ENCODE measurements at places on chromosomes 2 and 18.

DNA sequence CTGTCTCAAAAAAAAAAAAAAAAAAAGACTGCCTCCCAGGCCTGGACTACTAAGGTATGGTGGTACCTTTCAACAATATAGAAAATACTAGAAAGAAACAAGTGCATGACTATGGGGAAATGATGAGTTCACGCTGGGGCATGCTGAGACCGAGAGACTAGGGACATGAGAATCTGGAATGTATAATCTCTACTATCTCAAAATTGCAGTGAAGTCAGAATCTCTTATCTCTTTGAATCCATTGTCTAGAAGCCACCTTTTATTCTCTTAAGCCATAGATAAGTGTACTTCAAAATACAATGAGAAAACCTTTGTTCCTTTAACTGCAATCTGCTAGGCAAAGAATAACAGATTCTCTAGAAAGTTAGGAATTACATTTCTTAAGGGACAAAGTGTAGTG, 5.6 kb downstream of the FRZB start:
- no peak for DNase-seq

DNA sequence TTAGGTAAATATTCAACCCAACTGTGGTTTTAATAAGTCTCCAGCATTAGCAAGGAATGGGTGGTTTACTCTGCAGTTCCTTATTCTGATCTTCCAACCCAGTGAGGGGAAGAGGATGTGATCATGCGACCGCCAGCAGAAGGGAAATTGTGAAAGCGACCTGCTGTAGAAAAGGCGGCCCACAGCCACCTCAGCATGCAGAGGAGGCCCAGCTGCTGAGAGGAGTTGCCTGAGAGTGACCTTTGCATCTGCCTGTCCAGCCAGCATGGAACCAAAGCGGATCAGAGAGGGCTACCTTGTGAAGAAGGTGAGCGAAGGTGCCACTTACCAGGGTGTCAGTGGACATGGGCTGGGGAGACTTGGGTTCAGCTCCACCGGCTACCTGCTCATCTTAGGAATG, at the start of gene PLEK:
Gene PLEK, plus strand, starts transcription at position 196 of the 400 bp plus-strand sequence. Its CDS starts 70 bp downstream, at position 266.
- no peak for DNase-seq

- peak; percentile 99 for DNase-seq
Observed at GRCh38 chr18:48996901-48997463, 46.2 kb upstream of the SMAD7 start.

- no peak for DNase-seq
Observed at GRCh38 chr2:233380132-233380895, 26.0 kb downstream of the DGKD start.

DNA sequence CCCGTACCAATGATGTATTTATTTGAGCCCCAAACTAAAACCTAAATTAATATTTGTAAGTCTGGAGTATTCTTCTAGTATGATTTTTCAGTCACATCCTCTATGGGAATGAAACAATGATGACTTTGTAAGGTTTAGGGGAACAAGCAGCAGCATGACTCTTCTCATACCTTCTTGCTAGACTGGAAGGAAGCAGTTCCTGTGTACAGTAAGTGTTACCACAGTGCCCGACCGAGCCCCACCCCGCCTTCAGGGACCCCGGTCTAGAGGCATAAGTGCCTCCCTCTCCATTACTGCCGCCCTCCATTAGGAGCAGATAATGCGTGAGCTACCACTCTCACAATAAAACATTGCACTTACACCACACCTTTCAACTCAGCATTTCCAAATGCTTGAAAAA, 599.3 kb downstream of the ARHGAP15 start:
- DNase-seq, result no peak

GRCh38 chr2:215772634-215773563, 240.5 kb downstream of the MREG start:
- DNase-seq, result peak; percentile 58

DNA sequence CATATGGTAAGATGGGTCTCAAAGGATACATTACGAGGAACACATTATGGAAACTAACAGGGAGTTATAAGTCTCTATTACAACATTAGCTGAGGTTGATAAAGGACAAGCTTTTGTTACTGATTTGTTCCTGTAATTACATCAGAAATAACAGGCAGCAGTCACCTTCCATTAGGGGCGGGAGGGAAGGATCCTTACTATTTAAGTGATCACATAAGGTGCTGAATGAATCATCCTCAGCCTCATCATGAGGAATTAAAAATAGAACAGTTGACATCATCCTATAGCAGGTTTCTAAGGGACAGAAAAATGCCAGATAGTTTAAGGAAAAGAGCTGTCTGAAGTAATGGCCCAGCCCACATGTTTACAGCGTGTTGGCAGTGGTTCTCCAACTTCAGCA, 86.9 kb upstream of the MGAT5 start:
- peak; percentile 26 for DNase-seq

DNA sequence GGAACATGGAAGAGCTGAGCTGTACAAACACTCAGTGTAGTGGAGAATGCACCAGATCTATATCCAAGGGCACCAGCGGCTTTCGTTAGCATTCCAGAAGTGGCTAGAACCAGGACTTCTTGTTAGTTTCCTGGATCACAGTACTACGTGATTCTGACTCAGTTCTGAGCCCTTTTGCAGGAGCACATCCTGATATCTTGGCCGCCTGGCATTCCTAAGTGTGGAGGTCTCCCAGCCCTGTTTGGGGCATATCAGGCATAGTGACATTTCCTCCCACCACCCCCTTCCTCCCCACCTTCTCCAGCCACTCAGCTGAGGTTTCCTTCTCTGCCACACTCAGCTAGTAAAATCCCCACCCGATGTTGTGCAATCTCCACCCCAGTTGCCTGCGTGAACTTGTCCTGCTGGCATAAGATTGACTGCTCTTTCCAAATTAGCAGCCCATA, 63.4 kb downstream of the BMP10 start:
- DNase-seq, result peak; percentile 47

GRCh38 chr2:183592271-183592670, 468.0 kb downstream of the NUP35 start:
- DNase-seq, result no peak

GRCh38 chr2:39604866-39605265, 60.9 kb upstream of the TMEM178A start:
- no peak for DNase-seq

GRCh38 chr18:72623444-72623843, 79.3 kb upstream of the CBLN2 start:
- no peak for DNase-seq
